ENCODE measurements at places on chromosomes 12 and 14.

DNA sequence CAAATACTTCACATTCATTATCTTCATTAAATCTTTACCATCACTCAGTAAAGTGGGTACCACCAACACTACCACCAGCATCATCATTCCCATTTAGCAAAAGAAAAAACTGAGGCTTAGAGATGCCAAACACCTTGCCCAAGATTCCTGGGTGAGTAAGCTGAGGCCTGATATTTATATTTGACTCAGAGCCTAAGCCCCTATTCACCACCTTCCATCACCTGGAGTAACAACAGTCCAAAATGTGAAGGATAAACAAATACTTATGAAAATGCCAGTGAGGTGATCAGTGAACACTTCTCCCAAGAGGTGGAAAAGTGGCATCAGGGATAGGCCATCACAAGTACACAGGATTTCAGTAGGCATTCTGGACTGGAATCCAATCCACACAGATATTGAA, 3.7 kb downstream of the SLC38A1 start:
- no peak for DNase-seq

DNA sequence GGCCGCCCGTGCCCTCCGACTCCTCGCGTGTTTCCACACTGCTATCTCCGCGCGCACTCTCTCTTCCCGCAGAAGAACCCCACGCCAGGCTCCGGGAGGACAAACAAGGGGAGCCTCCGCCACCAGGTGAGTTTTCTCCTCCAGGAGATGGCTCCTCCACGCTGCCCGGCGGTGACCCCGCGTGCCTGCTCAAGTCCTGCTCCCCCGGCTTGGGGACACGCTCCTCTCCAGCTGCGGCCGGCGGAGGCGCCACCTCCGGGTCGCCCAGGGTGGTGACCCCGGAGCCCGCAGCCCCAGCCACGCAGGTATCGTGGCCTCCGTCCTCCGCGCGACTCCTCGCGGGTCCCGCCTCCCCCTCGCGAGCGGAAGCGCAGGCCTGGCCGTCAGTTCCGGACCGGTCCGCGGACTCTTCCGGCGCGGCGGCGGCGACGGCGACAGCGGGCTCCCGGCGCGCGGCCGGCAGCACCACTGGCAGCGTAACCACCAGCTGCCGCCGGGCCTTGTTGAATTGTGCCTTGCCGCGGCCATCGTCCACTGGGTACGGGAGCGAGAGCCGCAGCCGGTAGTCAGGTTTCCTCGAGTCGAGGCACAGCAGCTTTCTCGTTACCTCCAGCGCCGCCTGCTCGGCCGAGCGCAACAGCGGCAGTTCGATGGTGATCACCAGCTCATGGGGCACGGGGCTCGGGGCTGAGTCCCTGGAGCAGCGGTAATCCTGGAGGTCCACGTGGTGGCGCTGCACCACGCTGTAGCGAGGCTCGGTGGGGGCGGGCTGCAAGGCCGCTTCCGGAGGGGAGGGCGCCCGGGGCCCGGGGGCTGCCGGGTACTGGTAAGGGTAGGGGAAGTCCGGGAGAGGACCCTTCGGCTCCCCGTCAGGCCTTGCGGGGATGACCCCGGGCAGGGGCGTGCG, 1.2 kb downstream of the DNAAF2 start:
- DNase-seq: peak; percentile 95

DNA sequence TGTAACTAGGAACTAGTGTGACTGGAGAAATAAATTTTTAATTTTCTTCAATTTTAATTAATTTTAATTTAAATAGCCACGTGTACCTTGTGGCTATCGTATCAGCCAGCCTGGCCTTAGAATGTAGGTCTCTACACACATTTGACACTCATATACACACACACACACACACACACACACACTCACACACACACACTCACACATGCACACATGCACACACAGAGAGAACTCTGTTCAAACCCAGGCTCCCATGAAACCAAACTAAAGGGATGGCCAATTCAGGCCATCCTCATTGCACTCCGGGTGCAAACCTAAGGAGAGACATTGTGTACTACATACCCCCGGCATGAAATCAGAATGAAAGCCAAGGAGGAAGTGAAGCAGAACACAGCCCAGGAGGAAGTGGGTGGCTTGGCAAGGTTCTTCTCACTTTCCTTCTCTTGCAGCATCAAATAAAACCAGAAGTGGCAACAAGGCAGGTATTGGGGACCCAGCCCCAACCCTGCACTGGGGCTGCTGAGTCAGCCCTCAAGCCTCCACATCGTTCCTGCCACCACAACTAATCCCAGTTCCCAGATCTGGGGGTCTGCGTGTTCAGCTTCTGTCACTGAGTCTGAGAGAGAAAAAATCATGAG, 26.2 kb upstream of the CHPT1 start:
- no peak for DNase-seq

- peak; percentile 61 for DNase-seq
Observed at GRCh38 chr12:15855646-15856045, 26.5 kb upstream of the STRAP start.

- DNase-seq: no peak
Observed at GRCh38 chr12:50185970-50186663, 18.9 kb upstream of the CERS5 start.

DNA sequence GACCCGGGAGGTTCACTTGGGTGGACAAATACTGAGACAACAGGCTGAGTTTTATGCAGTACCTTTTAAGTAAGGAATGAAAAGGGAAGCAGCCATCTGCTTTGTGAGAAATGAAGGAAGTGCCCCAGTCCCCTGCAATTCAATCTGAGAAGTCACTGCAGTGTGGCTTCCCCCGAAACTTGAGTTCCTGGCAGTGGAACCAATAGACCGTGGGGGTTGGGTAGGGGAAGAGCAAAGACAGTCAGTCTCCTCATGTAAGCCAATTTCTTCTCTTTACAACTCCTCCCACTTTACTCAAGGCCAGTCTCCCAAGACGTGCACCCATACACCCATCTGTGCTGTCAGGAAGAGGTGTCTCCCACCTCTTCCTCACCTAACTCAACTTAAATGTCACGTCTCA, 206.5 kb downstream of the BCAT1 start:
- DNase-seq: no peak
